ENCODE measurements at places on chromosomes 7 and 10.

DNA sequence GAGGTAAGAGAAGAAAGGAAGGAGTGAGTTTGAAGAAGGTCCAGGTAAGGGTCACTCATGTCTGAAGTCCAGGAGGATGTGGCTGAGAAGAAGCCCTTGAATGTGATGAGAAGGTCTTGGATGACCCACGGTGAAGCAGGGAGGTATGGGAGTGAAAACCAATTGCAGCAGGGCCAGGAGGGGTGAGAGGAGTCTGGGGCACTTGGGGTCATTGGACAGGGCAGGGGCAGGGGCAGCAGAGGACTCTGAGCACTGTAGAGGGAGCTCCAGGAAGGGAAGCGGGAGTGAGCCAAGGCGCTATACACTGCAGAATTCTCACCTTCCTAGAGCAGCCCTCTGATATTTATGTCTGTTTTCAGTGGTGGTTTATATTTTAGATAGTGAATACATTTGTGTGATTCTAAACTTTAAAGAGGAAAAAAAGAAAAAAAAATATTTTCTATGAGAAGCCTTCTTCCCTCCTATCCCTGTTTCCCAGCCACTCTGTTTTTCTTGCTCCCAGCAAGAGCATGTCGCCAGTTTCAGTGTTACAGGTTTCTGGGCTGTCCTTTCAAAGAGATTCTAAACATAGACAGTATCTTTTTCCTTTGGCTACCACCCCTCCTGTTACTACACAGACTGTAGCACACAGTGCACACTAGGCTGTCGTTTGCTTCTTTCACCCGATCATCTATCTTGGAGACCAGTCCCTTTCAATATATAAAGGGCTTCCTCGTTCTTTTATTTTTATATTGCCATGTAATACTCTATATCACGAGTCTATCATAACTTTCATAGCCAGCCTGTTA, 24.5 kb downstream of the BLVRA start:
- no peak for DNase-seq

- no peak for DNase-seq
Observed at GRCh38 chr10:58579011-58579655, 66.5 kb downstream of the BICC1 start.

DNA sequence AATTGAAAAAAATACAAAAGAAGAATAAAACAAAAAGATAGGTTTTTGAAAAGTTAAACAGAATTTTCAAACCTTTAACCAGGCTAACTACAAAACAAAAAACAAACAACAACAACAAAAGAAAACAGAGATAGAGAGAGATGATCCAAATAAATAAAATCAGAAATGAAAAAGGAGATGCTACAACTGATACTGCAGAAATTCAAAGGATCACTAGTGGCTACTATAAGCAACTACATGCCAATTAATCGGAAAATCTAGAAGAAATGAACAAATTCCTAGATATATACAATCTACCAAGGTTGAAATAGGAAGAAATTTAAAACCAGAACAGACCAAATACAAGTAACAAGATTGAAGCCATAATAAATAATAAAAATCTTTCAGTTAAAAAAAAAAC, 326.8 kb upstream of the VSTM2A start:
- no peak for DNase-seq

GRCh38 chr7:140081774-140082425, 19.1 kb upstream of the PARP12 start:
- no peak for DNase-seq

DNA sequence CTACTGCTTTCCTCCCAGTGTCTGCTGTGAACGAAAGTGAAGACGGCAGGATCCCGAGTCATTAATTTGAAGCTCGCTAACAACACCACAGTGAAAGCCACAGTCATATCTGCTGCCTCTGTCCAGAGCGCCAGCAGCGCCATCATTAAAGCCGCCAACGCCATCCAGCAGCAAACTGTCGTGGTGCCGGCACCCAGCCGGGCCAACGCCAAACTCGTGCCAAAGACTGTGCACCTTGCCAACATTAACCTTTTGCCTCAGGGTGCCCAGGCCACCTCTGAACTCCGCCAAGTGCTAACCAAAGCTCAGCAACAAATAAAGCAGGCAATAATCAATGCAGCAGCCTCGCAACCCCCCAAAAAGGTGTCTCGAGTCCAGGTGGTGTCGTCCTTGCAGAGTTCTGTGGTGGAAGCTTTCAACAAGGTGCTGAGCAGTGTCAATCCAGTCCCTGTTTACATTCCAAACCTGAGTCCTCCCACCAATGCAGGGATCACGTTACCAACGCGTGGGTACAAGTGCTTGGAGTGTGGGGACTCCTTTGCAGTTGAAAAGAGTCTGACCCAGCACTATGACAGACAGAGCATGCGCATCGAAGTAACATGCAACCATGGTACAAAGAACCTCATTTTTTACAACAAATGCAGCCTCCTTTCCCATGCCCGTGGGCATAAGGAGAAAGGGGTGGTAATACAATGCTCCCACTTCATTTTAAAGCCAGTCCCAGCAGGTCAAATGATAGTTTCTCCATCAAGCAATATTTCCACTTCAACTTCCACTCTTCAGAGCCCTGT, 94.8 kb upstream of the KCNMA1 start:
- DNase-seq, result no peak

GRCh38 chr10:34585422-34586112, 229.5 kb downstream of the PARD3 start:
- no peak for DNase-seq

- DNase-seq, result no peak
Observed at GRCh38 chr10:22321156-22321923, 441 bp downstream of the BMI1 start.

GRCh38 chr7:44375926-44376342, 50.5 kb upstream of the CAMK2B start:
- no peak for DNase-seq

- no peak for DNase-seq
Observed at GRCh38 chr10:30494558-30494957, 60.6 kb downstream of the MAP3K8 start.

DNA sequence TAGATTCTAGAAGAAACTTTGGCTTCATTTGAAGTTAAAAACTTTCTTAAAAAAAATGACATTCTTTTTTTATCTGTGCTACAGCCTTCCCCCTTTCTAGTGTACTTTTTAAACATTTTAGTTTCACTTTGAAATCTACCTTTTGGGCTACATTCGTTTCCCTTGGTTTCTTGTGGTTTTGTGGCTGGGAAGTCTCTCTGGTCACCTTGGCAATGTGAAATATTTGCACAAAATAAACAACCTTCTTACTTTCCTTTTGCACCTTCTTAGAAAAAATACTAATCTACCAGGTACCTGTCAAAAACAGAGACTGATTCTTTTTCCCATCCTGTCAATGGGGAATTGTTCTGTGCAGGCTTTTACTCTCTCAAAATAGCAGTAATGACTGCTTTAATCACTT, 350.2 kb downstream of the GATA3 start:
- DNase-seq, result no peak

GRCh38 chr10:29712108-29712507, 77.3 kb upstream of the SVIL start:
- no peak for DNase-seq

GRCh38 chr7:157550300-157551275, 213.8 kb downstream of the DNAJB6 start:
- no peak for DNase-seq

- DNase-seq, result no peak
Observed at GRCh38 chr10:79316671-79317431, 30.4 kb upstream of the PPIF start.

GRCh38 chr7:3240826-3241430, 60.1 kb upstream of the SDK1 start:
- no peak for DNase-seq

DNA sequence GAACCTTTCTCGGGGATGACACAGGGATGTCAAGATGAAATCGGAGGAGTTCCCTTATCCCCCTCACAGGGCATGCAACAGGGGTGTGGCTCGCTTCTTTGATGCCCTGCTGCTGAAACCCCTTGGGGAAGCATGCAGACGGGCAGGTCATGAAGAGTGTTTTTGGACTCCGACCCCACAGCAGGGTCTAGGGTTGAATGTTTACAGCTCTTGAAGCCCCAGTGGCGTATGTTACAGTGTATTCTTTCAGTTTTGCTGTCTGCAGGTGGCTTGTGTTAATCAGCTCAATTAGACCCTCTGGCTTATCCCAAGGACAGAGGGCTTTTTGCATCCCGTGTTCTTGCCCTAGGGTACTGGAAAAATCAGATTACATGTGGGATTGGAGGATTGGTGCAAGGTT, 446.5 kb downstream of the LRMDA start:
- no peak for DNase-seq

DNA sequence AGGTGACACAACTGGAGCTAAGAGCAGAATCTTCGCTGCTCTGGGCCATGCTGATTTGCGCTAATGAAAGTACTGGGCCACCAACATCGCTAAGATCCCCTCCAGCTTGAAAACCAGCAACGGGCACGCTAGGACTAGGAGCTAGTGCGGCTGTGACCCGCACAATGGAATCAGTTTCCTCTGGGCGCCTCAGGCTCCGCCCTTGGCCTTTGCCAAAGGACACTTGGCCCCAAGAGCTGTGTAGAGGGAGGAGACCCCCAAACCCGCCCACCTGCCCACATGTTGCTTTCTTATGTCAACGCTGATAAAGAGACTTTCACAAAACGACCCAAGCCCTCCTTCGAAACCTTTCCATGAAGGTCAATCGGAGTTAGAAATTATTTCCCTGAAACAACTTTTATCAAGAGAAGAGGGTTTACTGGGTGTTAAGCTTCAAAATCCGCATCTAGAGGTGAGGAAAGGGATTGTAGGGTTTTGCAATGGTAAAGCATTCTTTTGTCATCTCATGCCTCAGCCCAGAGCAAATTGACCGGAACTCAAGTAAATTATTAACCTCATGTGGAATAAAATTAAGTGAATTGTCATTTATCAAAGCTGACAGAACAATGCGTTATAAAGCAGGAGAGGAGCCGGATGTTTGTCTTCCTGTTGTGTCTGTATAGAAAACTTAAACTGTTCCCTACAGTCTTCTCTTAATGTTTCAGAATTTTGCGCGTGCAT, 9.4 kb downstream of the ABCB5 start:
- no peak for DNase-seq

Data from NCI-H1694 (cell line).